Muscle of leg (tissue), 16 donors: ENCODE measurements at places on chromosomes 1 and 21.
A peak's percentile ranks its signal among the peaks of the same experiment; 100 is the strongest.

- peak; percentile 85 for DNase-seq
These were observed 17.0 kb upstream of the LRRC8C start for GRCh38 chr1:89615676-89616598.

DNA sequence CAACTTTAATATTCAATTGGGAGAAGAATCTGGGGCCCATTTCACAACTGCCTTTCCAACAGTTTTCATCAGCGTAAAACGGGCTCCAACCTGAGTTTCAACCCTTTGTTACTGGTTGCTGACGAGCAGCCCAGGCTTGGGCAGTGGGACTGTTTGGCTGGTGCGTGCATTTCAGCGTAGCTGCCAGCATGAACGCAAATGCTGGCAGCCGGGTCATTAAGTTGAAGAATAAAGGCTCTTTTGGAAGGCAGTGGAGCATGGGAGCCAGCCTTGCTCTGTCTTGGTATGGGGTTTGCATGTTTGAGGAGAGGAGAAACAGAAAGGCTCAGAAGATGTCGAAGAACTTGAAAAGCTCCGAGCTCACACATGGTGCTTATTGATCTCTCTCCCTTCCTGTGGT lies 40.7 kb downstream of the WDR3 start:
- no peak for DNase-seq

DNA sequence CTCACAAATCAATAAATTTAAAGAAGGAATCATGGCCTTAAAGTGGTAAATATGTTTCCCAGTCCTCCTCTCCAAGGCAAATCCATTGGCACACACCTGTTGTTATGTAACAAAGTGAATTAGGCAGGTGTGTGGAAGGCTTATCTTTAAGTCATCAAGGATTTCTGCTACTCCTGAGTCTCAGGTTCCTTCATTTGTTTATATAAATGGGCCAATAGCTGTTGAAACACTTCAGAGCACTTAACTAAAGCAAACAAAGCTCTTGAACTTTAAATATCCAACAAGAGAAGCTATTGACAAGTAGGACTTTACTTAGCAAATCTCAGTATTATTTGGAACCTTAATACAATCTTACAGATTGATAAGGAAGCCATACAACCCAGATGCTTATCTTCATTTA lies 99.3 kb upstream of the ESRRG start:
- DNase-seq = no peak

DNA sequence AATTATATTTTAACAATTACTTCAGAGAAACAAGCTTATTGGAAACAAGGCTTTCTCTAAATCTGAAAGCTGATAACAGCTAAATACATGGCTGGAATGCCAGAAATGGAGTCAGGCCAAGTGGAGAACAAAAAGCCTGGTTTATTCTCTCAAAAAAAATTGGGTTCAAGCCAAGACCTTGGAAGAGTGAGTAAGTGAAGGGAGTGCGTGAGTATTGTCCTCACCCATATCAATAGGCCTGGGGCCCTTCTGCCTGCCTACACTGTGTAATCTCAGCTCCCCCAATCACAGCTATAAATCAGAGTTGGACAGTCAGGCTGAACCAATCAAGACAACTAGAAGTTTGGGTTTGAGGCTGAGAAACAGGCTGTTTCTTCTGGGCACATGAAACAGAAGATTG lies 7.4 kb downstream of the KYAT3 start:
- DNase-seq = peak; percentile 84

GRCh38 chr1:225866061-225866837 lies 15.9 kb downstream of the TMEM63A start:
- DNase-seq = no peak
